ENCODE measurements at places on chromosomes 2 and 18. TPM values are rescaled to one million over a fixed set of nuclear protein-coding genes. Genes with fewer than 3 reads are reported as not detected.
A peak's percentile ranks its signal among the peaks of the same experiment; 100 is the strongest.

GRCh38 chr2:161382747-161383146 lies 33.4 kb upstream of the TBR1 start:
- no peaks in the 10 kb centered on the region for H3K27me3 ChIP-seq
- H3K27ac ChIP-seq = no peak overlapping the region
- DNase-seq = no peak
- no peak overlapping the region for H3K4me3 ChIP-seq

GRCh38 chr2:97759727-97760407 lies 46.5 kb downstream of the ZAP70 start:
- no peaks in the 10 kb centered on the region for H3K27me3 ChIP-seq
- peaks cover 31% of the 10 kb centered on the region for H3K4me1 ChIP-seq
- peaks cover 18% of the 10 kb centered on the region for H3K36me3 ChIP-seq
- H3K4me3 ChIP-seq = no peak overlapping the region

- H3K36me3 ChIP-seq = no peaks in the 10 kb centered on the region
- DNase-seq = no peak
- H3K4me3 ChIP-seq = no peak overlapping the region
- no peaks in the 10 kb centered on the region for H3K27me3 ChIP-seq
- no peak overlapping the region for H3K27ac ChIP-seq
These were observed 29.3 kb downstream of the SERPINE2 start for GRCh38 chr2:224009605-224010315.

- no peak for DNase-seq
- H3K27ac ChIP-seq = no peak overlapping the region
- H3K27me3 ChIP-seq = no peaks in the 10 kb centered on the region
- no peak overlapping the region for H3K4me3 ChIP-seq
- peaks cover 7% of the 10 kb centered on the region for H3K4me1 ChIP-seq
These were observed 6.0 kb upstream of the EPC2 start for GRCh38 chr2:148638543-148638942.

The SNORC gene
- 2.5 TPM for total RNA-seq

The KCNG2 gene
- not detected for total RNA-seq

The CD8B2 gene
- 4.5 TPM for total RNA-seq

DNA sequence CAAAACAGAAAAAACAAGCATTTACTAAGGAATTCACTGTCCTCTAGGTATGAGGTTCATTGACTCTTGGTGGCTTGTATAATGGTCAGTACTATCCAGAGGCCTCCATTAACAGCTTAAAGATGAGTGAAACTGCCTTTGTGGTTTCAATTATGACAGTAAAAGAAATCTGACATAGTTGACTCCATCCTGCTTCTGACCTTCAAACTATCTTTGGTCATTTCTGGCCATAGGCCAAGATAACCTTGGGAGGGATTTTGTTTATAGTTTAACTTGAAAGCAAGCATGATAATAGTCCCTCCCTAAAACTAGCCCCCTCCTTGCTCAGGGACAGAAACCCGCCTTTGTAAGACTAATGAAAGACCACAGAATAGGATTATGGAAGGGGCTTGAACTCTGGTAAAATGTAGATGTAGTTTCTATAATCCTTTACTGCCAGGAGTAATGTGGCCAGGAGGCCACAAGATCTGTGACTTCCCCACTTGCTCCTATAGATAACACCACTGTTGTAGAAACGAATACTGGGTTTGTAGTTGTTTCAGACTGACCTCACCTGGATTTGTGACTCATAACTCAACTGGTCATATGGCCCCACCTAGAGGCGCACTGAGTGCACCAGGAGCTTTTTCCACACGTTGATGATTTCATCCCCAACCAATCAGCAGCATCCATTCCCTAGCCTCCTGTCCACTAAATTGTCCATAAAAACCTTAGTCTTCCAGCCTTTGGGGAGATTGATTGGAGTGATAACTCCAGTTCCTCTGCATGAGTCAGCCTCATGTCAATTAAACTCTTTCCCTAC lies 8.6 kb upstream of the PLEKHM3 start:
- H3K27me3 ChIP-seq = no peaks in the 10 kb centered on the region
- no peak for DNase-seq
- no peak overlapping the region for H3K27ac ChIP-seq
- no peaks in the 10 kb centered on the region for H3K36me3 ChIP-seq
- no peak overlapping the region for H3K4me3 ChIP-seq

DNA sequence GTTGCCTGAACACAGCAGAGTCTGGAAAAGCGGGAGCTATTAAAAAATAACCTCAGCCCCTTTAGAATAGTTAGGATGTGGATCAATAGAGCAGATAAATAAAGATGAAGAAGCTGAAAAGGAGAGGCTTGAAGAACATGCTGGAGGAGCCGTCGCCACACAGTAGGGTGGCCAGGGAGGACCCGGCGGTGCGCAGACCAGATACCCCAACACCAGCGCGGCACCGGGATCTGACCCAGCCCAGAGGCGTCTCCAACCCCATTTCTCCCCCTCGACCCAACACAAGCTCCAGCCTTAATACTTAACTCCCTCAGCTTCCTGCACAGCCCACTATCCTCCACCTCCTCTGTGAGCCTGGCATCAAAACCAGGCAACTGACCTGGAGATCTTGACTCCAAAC lies 16.0 kb downstream of the CYB5A start:
- no peaks in the 10 kb centered on the region for H3K36me3 ChIP-seq
- H3K27ac ChIP-seq = no peak overlapping the region
- no peak overlapping the region for H3K4me3 ChIP-seq

GRCh38 chr2:23526835-23527790 lies 142.1 kb downstream of the KLHL29 start:
- no peaks in the 10 kb centered on the region for H3K27me3 ChIP-seq
- no peaks in the 10 kb centered on the region for H3K36me3 ChIP-seq
- H3K4me3 ChIP-seq = no peak overlapping the region
- no peak for DNase-seq

DNA sequence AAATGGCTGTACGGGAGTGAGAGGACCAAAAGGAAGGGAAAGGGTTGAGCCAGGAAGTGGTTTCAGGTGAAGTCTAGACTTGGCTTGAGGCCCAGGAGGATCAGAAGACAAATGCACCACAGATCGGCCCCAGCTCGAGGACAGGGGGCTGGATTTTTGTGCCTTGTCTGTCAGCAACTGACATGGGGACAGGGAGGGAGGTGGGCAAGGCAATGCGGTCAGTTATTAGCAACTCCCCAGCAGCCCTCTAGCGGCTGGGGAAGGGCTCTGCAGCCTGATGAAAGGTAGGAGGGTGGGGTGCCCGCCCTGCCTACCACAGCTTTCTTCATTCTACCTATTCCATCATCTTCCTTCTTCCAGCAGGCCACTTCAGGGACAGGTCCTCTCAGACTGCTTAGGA lies 50.0 kb downstream of the CPO start:
- no peak for DNase-seq
- H3K36me3 ChIP-seq = no peaks in the 10 kb centered on the region
- no peak overlapping the region for H3K27ac ChIP-seq
- no peak overlapping the region for H3K4me3 ChIP-seq

GRCh38 chr2:232773815-232774214 lies 2.5 kb downstream of the KCNJ13 start:
- H3K36me3 ChIP-seq = no peaks in the 10 kb centered on the region
- DNase-seq = no peak
- H3K27me3 ChIP-seq = no peaks in the 10 kb centered on the region
- H3K27ac ChIP-seq = no peak overlapping the region
- peaks cover 12% of the 10 kb centered on the region for H3K4me1 ChIP-seq

DNA sequence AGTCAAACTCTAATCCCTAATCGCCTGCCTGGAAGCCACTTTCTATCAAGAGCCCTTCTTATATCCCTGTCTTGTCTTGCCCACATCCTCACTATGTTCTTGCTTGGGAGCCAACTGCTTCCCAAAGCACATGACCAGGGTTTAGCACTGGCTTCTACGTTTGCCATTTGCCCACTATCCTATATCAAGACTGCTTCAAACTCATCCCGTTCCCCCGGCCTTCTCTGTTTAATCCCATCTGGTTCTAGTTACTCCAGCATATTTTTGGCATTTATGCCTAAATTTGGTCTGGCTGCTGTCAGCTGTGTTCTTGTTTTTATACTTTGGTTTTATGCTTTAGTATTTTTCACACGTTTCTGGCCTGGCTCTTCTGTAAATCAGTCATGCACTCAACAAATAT lies 40.2 kb downstream of the POLR1A start:
- DNase-seq = no peak
- peaks cover 18% of the 10 kb centered on the region for H3K4me1 ChIP-seq
- H3K27ac ChIP-seq = no peak overlapping the region
- peaks cover 20% of the 10 kb centered on the region for H3K36me3 ChIP-seq
- no peaks in the 10 kb centered on the region for H3K27me3 ChIP-seq

DNA sequence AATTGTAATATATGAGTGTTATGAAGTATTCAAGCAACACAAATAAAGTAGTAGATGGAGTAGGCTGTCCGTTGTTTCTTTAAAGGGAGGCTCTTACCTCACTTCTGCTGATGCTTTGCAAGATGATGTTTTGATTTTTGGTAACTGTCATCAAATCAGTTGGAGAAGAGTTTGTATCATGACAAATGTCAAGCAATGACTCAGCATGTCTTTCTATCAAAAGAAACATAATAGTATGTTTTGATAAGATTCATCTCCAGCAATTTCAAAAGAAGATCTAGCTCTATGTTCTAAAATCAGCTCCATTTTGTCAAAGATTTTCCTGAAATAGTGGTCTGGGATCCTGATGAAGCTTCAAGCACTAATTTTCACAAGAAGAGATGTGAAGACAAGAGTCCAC lies 25.6 kb downstream of the MAP3K19 start:
- H3K27me3 ChIP-seq = no peaks in the 10 kb centered on the region
- no peak for DNase-seq
- no peaks in the 10 kb centered on the region for H3K4me1 ChIP-seq

DNA sequence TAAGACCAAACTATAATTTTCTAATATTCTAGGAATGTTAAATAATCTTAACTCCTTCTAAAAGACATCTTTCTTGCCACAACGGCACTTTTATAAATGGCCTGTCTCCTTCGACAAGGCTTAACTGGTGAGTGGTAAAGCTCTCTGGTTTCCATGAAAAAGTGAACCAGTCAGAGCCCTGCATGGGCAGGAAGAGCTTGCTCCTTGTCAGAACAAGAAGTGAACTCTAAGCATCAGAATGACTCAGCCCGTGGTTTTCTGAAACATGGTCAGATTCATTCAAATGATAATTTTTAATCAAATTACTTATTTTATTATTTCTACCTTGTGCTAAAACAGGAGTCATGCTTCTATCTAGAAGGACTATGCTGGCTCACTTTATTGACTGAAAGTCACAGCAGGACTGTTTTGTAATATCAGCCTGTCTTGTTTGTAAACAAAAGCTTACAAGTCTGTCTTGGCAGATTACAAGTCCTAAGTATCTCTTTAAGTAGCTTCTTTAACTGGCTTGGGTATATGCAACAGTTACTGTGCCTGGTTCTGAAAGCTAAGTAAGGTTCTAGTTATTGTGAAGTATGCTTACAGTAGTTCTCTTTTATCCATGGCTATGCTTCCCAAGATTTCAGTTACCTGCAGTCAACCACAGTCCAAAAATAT lies 245.4 kb downstream of the NAPG start:
- H3K4me1 ChIP-seq = no peaks in the 10 kb centered on the region
- H3K36me3 ChIP-seq = no peaks in the 10 kb centered on the region
- no peak overlapping the region for H3K4me3 ChIP-seq
- no peak overlapping the region for H3K27ac ChIP-seq

DNA sequence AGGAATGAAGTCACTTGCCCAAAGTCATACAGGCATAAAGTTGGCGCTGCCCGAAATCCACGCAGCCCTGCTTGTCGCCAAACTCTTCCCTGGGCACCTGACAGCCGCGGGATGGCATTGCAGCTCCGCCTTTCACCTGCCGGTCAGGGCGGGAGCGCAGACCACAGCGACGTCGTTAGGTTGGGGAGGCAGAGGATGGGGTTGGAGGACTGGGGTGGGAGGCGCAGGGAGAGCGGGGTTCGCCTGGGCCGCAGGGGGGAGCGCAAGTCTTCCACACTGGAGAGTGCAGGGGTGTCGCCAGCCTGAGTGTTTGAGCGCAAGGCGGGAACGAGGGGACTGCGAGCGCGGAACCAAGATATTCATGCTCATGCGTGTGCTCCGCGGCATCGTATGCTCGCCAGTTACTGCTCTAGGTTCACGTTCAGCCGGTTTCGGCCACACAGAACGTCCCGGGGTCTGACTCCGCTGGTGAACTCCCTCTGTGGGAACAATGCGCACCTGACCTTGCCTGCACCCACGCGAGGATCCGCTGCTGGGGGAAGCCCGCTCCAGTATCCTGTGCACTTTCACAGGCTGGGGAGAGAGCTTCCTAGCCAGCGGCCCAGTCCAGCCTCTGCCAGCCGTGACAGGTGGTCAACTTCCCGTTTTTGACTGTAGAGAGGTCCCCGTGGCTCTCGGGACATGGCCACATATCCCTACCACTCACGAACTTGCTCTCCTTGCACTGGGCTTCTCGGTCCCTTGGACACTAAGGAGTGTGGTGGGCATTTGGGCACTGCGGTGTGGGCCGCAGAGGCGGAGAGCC lies 767 bp upstream of the NPPC start:
- peaks cover 37% of the 10 kb centered on the region for H3K27me3 ChIP-seq
- H3K4me1 ChIP-seq = peaks cover 11% of the 10 kb centered on the region
- no peaks in the 10 kb centered on the region for H3K36me3 ChIP-seq
- no peak for DNase-seq
- H3K4me3 ChIP-seq = peak overlapping the region; percentile 15
- no peak overlapping the region for H3K27ac ChIP-seq

- no peak overlapping the region for H3K27ac ChIP-seq
- DNase-seq = no peak
- H3K4me3 ChIP-seq = no peak overlapping the region
These were observed 158.9 kb downstream of the ATAD2B start for GRCh38 chr2:23767876-23768621.

The SIGLEC15 gene
- total RNA-seq = not detected

DNA sequence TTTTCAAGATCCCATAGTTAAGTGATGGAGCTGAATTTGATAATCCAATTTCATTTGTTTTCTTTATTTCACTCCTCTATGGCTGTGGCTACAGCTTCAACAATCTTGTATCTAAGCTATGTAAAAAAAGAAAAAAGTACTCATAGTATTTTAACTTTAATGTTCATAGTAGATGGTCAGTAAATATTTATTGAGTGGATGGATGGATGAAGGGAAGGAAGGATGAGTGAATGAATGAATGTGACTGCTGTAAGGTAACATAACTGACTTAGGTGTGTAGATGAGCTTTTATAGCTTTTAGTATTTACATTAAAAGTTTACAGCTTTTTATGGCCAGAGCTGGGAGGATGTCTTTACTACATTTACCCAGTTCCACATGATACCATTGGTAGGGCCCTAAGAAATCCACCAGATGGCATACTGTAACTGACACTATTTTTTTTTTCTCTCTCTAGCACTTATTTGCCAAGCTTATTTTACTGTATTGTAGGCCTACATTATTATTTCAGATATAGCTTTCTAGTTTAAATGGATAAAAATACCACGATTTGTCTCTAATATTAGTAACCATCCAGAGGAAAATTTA lies 13.4 kb upstream of the HRH4 start:
- H3K4me1 ChIP-seq = no peaks in the 10 kb centered on the region
- H3K27ac ChIP-seq = no peak overlapping the region
- DNase-seq = no peak
- H3K27me3 ChIP-seq = no peaks in the 10 kb centered on the region
- no peak overlapping the region for H3K4me3 ChIP-seq
- peaks cover 16% of the 10 kb centered on the region for H3K36me3 ChIP-seq
